ENCODE measurements at places on chromosomes 16 and 17.
A peak's percentile ranks its signal among the peaks of the same experiment; 100 is the strongest.

- no peak for DNase-seq
These were observed 352 bp upstream of the VMO1 start for GRCh38 chr17:4786516-4786915.

DNA sequence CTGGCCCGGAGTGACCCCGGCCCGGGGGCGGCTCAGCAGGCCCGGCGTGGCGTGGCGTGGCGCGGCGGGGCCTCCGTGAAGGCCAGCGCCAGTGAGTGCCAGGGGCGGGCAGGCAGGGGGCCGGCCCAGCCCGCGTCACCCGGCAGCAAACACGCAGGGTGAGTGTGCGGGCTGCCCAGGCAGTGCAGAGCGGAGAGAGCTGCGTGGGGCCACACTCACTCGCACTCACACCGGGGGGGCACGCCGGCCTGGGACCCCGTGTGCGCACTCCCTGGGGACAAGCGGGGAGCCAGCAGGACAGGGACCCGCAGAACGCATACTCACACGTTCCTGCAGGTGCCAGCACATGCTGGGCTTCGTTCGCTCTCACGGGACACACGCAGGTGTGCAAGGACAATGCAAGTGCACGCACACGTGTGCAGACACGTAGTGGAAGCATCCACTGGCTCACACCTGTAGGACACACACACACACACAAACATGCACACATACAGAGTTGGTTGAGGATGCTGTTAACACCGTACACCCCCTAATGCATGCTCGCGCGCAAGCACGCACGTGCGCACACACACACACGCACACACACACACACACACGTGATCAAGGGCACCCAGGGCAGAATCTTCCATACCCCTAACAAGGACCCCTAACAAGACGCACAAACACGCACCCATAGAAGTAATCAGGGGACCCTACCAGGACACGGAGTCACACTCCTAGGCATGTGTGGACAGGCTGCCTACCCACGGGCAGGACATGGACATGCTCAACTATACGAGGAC lies 7.7 kb downstream of the USP6 start:
- no peak for DNase-seq

- DNase-seq: peak; percentile 34
These were observed 11.9 kb downstream of the TBX2 start for GRCh38 chr17:61411261-61412142.

- peak; percentile 85 for DNase-seq
These were observed 56.4 kb downstream of the CMIP start for GRCh38 chr16:81500833-81501521.

DNA sequence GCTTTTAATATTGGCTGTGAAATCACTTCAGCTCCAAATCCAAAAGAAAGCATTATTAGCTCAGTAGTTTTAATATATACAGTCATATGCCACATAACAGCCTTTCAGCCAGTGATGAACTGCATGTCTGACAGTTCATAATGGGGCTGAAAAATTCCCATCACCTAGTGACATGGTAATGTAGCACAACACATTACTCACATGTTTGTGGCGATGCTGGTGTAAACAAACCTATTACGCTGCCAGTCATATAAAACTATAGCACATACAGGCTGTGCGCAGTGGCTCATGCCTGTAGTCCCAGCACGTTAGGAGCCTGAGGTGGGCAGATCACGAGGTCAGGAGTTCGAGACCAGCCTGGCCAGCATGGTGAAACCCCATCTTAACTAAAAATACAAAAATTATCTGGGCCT lies 92.2 kb downstream of the TUBD1 start:
- no peak for DNase-seq

- DNase-seq: no peak
These were observed 477.3 kb downstream of the KCNJ2 start for GRCh38 chr17:70646673-70647072.

DNA sequence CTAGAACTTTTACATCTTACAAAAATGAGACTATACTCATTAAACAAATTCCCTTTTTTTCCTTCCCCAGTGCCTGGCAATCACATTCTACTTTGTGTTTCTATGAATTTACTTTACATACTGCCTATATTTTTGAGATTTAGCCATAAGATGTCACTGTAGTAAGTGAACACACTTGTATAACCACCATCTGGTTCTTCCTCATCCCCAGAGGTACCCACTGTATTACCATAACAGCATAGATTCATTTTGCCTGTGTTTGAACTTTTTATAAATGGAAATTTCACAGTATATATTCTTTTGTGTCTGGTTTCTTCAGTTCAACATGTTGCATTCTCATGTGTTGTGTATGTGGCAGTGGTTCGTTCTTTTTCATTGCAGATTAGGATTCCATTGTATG lies 15.8 kb downstream of the CYB5B start:
- DNase-seq: no peak

DNA sequence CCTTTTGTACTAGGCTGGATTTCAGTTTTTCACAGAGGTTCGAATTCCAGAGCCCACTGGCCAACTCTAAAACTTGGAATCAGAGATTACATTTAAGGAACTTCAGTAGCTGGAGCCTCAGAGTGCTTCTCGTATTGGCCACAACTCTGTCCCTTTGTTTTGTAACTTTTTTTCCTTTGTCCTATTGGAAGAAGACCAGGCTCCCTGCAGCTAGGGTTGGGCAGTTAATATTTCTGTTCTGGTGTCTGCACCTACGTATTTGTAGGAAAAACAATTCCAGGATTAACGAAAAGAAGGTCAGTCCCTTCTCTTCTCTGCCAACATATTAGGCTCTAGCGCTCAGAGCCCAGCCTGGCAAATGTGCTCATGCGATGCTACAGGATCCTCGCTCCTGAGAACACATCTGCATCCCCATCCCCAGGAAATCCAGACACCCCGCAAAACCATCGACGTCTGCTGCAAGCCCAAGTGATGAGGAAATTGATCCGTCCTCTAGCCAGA lies 1.9 kb downstream of the CDH11 start:
- DNase-seq: no peak

DNA sequence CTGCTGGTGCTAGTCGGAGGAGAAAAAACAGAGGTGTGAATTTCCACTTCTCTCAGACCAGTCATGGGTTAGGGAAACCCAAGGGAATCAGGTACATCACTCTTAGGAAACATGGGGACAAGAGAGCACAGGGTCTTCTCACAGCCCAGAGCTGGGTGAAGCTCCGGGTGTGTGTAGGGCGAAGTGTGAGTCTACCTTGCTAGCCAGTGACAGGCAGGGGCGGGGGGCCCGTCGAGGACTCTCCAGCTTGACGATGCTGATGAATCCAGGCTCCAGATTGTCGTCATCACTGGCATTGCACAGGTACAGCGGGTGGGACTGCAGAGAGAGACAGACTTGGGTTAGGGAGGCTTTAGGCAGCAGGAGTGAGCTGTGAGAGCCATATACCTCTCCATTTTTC lies 18.7 kb upstream of the SUPT4H1 start:
- no peak for DNase-seq

GRCh38 chr17:3385869-3386816 lies at the start of gene OR3A2:
Gene OR3A2 (minus strand): TSS chr17:3386308.
- DNase-seq: no peak

GRCh38 chr17:61405686-61406536 lies 6.3 kb downstream of the TBX2 start:
- peak; percentile 1 for DNase-seq

DNA sequence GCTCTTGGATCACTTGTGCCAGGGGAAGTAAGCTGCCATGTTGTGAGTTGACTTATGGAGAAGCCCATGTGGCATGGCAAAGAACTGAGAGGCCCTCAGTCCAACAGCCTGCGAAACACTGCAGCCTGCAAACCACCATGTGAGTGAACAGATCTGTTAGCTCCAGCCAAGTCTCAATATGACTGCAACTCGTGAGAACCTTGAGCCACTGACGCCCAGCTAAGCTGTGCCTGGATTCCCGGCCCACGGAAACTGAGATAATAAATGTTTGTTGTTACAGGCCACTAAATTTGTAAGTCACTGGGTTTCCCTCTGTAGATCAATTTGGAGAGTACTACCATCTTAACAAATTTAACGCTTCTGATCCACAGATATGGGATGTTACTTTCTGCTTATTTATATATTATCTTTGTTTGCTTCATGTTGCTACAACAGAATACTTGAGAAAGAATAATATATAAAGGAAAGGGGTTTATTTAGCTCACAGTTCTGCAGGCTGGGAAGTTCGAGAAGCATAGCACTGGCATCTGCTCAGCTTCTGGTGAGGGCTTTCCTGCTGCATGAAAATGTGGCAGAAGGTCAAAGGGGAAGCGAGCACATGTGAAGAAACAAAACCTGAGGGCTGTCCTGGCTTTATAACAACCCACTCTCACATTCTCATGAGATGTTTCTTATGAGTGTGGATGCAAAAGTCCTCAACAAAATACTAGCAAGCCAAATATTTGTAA lies 29.4 kb upstream of the ATP2A3 start:
- no peak for DNase-seq

DNA sequence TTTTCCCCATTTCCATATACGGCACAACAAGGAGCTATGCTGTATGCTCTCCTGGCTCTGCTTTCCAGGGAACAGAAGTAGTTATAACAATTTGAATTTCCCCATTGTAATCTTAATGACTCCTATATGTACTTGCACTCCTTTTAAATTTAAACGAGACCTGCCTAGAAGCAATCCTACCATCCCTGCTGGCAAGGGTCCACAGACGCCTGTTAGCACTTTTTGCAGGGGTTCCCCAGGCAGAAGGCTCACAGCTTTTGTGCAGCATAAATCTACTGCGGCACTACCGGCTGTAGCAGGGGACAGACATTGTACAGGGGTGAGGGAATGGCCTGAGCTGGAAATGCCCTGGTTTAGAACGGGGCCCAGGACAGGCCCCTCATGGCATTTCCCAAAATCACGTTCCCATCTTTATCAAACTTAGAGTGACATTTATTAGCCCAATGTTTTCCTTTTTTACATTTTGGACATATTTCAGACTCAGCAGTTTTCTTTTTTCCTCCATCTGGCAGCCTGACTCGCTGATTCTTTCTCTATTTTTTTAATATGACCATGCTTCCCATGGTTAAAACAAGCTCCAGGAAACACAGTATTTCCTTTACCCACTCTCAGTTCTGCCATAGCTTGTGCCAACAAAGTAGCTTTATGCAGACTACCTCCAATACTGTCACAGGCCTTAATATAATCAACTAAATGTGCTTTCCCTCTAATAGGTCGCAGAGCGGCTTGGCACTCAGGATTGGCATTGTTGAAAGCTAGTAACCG lies 35.4 kb upstream of the USP22 start:
- no peak for DNase-seq

Data from suppressor macrophage (primary cell).